ENCODE measurements at places on chromosomes 2 and 18.

GRCh38 chr2:236843161-236843968 is 242.3 kb upstream of the COPS8 start:
- H3K27ac ChIP-seq = no peak overlapping the region
- H3K36me3 ChIP-seq = no peaks in the 10 kb centered on the region
- no peaks in the 10 kb centered on the region for H3K27me3 ChIP-seq
- H3K4me3 ChIP-seq = no peak overlapping the region
- H3K4me1 ChIP-seq = no peaks in the 10 kb centered on the region

DNA sequence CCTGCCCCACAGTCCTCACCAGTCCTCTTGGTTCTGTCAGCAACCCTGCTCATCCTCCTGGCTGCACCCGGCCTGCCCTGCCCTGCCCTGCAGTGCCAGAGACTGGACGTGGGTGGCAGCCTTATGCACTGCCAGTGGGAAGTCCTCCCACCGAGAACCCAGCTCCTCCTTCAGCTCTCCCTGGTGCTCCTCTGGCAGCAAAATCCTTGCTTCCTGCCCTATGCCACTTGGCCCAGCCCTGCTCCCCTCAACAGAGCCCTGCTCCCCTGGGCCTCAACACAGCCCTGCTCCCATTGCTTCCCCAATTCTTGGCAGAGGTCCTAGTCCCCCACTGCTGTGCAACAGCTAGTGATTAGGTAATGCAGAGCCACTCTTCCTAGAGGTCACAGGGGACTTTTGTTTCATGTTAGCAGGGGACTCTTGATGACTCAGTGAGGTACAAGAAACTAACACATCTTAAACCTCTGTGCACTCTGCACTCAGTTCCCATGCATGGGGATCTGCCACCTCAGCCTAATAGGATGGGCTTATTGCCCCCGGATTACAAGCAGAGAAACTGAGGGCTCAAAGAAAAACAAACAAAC is 58.0 kb upstream of the EDAR start:
- no peaks in the 10 kb centered on the region for H3K27me3 ChIP-seq
- peaks cover 8% of the 10 kb centered on the region for H3K4me1 ChIP-seq
- DNase-seq = no peak
- no peak overlapping the region for H3K27ac ChIP-seq

- H3K36me3 ChIP-seq = no peaks in the 10 kb centered on the region
- peaks cover 7% of the 10 kb centered on the region for H3K4me1 ChIP-seq
- no peak overlapping the region for H3K4me3 ChIP-seq
- peaks cover 67% of the 10 kb centered on the region for H3K27me3 ChIP-seq
These were observed 12.8 kb upstream of the GBX2 start for GRCh38 chr2:236180831-236181453.

GRCh38 chr2:191846515-191847476 is at the start of gene CAVIN2:
Gene CAVIN2, minus strand, starts transcription at chr2:191847088. Its CDS starts 163 bp downstream, at chr2:191846925.
- no peaks in the 10 kb centered on the region for H3K36me3 ChIP-seq
- peaks cover 44% of the 10 kb centered on the region for H3K27me3 ChIP-seq
- H3K4me3 ChIP-seq = no peak within 1 kb of the TSS
- H3K4me1 ChIP-seq = no peaks in the 10 kb centered on the region

DNA sequence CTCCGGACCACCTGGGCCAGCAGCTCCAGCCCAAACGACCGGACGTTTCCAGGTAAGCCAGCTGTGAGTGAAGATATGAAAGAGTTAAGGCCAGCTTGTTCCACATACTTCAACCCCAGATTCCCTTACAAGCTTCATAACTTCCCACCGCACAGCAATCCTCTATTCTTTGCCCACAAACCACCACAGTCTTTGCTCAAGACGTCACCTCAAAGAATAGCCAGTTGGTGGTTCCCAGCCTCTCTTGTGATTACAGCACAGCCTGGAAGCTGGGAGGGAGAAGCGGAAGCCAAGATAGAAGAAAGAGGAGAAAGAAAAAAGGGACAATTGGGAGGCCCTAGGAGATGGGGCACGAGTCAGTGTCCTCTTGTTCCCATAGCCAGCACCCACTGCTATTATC is 70.6 kb downstream of the NRP2 start:
- DNase-seq = no peak
- H3K27me3 ChIP-seq = peaks cover 35% of the 10 kb centered on the region
- H3K4me1 ChIP-seq = no peaks in the 10 kb centered on the region
- no peak overlapping the region for H3K4me3 ChIP-seq
- H3K36me3 ChIP-seq = no peaks in the 10 kb centered on the region

DNA sequence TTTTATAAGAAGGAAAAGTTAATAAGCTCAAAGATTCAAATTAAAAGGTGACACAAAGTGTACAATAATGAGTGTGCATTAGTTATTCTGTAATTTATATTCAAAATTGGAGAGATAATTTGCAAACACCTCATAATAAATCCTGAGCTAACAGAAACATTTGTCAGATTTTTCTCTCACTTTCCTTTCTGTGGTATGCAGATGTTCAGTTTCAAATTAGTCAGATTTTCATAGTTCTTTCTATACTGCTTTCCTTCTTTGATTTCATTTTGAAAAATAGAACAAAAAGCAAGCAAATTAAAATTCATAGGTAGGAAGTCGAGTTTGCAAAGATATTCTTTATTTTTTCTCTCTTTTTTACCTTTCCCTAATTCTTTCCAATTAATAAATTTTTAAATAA is 1420.1 kb upstream of the NXPH2 start:
- no peaks in the 10 kb centered on the region for H3K4me1 ChIP-seq
- no peak for DNase-seq
- H3K27ac ChIP-seq = no peak overlapping the region
- H3K4me3 ChIP-seq = no peak overlapping the region
- H3K27me3 ChIP-seq = no peaks in the 10 kb centered on the region
- H3K36me3 ChIP-seq = no peaks in the 10 kb centered on the region

GRCh38 chr2:120477831-120478481 is 132.0 kb downstream of the INHBB start:
- no peak for DNase-seq
- no peak overlapping the region for H3K4me3 ChIP-seq
- no peak overlapping the region for H3K27ac ChIP-seq

GRCh38 chr2:119533560-119533959 is 9.3 kb upstream of the SCTR start:
- peaks cover 6% of the 10 kb centered on the region for H3K27me3 ChIP-seq
- H3K36me3 ChIP-seq = no peaks in the 10 kb centered on the region
- H3K27ac ChIP-seq = no peak overlapping the region
- no peak overlapping the region for H3K4me3 ChIP-seq
- DNase-seq = no peak

DNA sequence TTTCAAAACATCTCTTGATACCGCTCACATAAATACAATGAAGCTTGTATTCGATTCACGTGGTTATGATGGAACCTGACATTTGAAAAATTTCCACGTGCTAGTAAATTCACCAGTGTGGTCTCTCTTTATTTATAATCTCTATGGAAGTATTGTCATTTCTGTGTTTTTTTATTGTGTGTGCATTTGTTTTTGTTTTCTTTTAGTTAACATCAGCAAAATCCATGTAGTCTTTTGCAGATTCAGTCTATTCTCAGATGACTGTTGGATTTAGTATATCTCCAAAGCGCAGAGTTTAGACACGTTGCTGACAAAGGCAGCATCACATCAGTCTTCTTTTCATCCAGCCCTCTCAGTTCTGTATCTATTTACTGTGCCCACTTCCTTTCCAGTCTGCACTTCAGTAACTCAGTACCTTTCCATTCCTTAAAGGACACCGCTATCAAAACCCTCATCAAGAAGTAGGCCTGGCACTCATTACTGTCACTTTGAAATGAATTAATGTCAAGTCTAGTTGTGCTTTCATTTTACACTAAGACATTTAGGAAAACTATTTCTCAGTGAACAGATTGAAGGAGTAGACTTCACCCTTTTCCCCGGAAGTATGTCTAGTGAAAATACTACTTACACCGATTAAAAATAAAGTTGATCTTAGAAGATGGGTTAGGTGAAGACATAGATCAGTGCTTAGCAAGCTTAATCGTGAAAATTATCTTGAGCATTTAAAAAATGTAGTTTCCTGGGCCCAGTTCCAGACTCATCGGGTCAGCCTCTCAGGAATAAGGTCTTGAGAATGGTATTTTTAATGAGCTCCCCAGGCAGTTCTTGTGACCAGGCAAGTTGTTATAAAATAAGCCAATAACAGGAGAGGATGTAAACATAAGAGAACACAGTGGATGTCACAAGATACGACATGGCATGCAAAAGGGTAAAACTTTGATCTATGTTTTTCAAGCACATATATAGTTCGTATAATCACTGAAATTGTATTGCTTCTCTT is 506.8 kb upstream of the ZEB2 start:
- DNase-seq = no peak
- H3K36me3 ChIP-seq = no peaks in the 10 kb centered on the region
- H3K4me3 ChIP-seq = no peak overlapping the region
- H3K27ac ChIP-seq = no peak overlapping the region
- H3K27me3 ChIP-seq = no peaks in the 10 kb centered on the region
- H3K4me1 ChIP-seq = no peaks in the 10 kb centered on the region

DNA sequence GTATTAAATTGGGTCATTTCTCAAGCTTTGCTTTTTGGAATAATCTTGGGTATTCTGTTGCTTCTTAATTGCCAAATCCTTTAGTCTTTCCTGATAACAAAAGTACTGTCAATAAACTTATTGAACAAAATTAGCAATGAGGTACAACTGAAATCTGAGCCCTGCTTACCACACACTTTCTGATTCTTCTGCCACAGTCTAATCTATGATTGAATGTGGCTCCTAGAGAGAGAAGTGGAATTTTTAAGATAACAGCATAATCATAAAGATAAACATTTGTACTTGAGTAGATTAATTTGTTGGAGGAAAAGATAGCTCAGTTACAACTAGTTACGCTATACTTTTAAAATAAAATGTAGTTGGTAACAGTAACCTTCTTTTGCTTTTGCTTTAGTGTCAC is 354.8 kb downstream of the CELF4 start:
- no peaks in the 10 kb centered on the region for H3K27me3 ChIP-seq
- no peaks in the 10 kb centered on the region for H3K36me3 ChIP-seq
- H3K27ac ChIP-seq = no peak overlapping the region
- no peaks in the 10 kb centered on the region for H3K4me1 ChIP-seq

DNA sequence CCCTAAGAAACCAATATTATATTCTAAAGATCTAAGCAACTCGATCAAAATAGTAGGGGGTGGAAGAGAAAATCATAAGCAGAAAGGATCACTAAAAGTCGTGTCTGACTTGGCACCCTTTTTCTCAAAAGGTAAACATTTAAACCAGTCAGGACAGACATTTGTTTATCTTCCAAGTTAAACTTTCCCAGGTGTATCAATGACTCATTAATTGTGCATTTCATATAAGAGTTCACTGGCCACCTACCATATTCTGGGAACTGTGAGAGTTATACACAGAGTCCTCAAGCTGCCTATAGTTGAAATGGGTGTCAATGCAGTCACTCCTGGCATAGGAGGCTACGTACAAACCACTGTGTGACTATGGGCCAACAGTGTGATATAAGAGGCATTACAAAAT is 4.8 kb upstream of the ACVR1 start:
- H3K27ac ChIP-seq = no peak overlapping the region
- DNase-seq = no peak
- no peak overlapping the region for H3K4me3 ChIP-seq
- no peaks in the 10 kb centered on the region for H3K27me3 ChIP-seq
- H3K4me1 ChIP-seq = peaks cover 31% of the 10 kb centered on the region
- H3K36me3 ChIP-seq = peaks cover 21% of the 10 kb centered on the region

- peaks cover 69% of the 10 kb centered on the region for H3K27me3 ChIP-seq
- no peak overlapping the region for H3K27ac ChIP-seq
- peaks cover 9% of the 10 kb centered on the region for H3K4me1 ChIP-seq
- H3K4me3 ChIP-seq = no peak overlapping the region
These were observed 49.2 kb upstream of the CCDC150 start for GRCh38 chr2:196590286-196590685.

- no peaks in the 10 kb centered on the region for H3K27me3 ChIP-seq
- H3K27ac ChIP-seq = no peak overlapping the region
- H3K4me3 ChIP-seq = no peak overlapping the region
These were observed 298.4 kb downstream of the NDUFA10 start for GRCh38 chr2:239726631-239727181.

DNA sequence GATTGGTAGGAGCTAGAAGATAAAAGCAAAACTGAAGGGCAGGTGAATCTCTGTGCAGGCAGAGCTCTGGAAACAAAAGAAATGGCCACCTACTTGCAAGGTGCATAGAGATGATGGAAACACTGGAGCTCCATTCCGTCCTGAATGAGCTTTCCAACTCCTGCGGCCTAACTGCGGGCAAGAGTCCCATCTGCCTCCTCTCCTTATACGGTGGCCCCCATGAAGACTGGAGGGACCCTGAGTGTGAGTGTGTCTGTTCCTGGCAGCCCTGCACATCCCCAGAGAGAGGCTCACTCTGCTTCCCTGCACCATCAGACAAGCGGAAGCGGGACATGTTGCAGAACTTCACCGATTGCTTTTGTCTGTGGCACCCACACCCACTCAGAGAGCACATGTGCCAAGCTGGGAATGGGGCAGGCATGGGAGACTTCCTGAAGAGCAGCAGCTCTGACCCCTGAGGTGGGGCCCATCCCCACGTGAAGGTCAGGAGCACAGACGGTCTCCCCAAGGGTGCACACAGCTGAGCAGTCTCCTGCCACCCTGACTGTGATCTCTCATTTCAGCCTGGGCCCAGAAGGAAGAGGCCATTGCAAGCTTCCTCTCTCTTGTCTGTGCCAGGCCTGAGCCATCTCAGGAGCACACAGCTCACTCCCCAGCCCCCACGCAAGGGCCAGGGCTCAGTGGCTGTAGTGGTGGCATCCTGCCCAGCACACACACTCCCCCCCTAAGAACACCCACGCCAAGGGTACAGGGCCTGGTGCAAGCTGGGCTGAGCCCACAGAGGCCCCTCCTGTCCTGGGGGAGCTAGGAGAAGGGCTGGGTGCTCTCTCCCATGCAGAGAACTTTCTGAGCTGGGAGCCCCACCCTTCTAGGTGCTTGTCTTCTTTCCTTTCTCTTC is 75.3 kb downstream of the STPG4 start:
- H3K4me1 ChIP-seq = no peaks in the 10 kb centered on the region
- H3K4me3 ChIP-seq = no peak overlapping the region
- no peaks in the 10 kb centered on the region for H3K36me3 ChIP-seq
- DNase-seq = no peak

DNA sequence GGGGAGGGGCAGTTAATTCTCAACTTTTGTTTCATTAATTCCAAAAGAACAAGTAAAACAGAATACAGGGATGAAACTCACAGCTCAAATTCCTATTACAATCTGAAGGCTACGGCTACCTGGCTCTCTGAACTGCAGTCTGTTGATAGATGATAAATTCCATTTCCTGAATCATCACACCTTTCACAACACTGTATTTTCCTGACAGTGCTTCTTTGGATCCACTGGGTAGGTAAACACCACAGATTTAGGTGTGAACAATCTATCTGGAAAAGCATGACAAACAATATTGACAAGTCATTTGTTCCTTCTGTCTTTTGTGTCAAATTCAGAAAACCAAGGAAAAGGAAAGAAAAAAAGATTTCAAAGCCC is 843.2 kb downstream of the LRRTM4 start:
- H3K27ac ChIP-seq = no peak overlapping the region
- no peaks in the 10 kb centered on the region for H3K36me3 ChIP-seq
- H3K4me3 ChIP-seq = no peak overlapping the region
- no peaks in the 10 kb centered on the region for H3K27me3 ChIP-seq
- no peak for DNase-seq

GRCh38 chr2:67446491-67446911 is 49.4 kb downstream of the ETAA1 start:
- no peak overlapping the region for H3K4me3 ChIP-seq
- H3K36me3 ChIP-seq = no peaks in the 10 kb centered on the region
- DNase-seq = no peak
- H3K4me1 ChIP-seq = no peaks in the 10 kb centered on the region
- no peak overlapping the region for H3K27ac ChIP-seq

GRCh38 chr18:11985586-11985985 is 4.3 kb downstream of the IMPA2 start:
- peaks cover 18% of the 10 kb centered on the region for H3K4me1 ChIP-seq
- peaks cover 22% of the 10 kb centered on the region for H3K27me3 ChIP-seq
- no peak overlapping the region for H3K27ac ChIP-seq
- no peak for DNase-seq

GRCh38 chr18:35468711-35469110 is 29.0 kb downstream of the INO80C start:
- no peak overlapping the region for H3K27ac ChIP-seq
- peaks cover 9% of the 10 kb centered on the region for H3K36me3 ChIP-seq
- H3K4me3 ChIP-seq = no peak overlapping the region
- H3K27me3 ChIP-seq = no peaks in the 10 kb centered on the region
- H3K4me1 ChIP-seq = no peaks in the 10 kb centered on the region

Measured in activated naive CD4-positive, alpha-beta T cell treated with anti-CD3 and anti-CD28 coated beads, Interleukin-2, amount 10 ng/mL, durations not matched to agents 7 days and 5 days (primary cell).